Stimulated activated CD4-positive, alpha-beta T cell treated with anti-CD3 and anti-CD28 coated beads, Interleukin-1b, Interleukin-23, amount 100 ng/mL, for 48 hours (primary cell): ENCODE measurements at places on chromosomes 13 and 19.

DNA sequence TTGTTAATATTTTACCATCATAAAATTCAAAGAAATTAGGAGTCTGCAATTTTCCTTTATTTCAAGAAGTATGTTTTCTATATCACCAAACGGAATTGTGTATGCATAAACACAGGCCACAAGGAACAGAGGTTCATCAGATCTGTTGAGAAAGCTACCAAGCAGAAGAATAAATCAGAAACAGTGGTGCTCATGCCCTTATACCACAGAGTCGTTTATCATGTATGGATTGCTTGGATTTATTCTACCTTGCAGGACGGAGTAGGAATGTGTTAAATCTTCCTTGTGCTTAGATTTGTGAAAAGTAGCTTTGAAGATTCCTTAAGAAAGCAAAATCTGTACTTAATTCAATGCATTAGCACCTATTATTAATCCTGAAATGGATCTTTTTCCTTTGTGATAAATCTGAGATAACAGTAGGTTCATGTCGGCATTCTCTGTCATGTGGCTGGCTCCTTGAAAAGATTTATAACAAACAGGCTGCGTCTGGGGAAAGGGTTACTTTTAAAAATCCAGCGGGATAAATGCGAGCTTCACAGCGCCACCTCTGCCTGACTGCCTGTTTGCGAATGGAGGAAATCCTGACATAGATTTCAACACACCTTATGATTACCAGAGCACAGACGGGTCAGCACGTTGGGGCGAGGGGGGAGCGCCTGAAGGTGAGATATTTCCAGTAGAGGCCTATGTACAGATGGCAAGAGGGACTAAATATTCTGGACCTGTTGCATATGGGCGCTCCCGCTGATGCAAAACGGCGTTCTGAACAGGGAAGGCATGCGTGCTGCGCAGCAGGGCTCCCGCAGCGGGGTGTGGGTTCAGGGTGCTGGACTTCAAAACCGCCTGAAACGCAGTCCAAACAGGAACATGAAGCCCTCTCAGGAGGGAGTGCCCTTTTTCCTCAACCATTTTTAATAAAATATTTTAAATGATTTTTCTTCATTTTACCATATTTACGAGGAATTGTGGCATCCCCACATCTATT is 445.5 kb upstream of the SGCG start:
- no peak for DNase-seq

DNA sequence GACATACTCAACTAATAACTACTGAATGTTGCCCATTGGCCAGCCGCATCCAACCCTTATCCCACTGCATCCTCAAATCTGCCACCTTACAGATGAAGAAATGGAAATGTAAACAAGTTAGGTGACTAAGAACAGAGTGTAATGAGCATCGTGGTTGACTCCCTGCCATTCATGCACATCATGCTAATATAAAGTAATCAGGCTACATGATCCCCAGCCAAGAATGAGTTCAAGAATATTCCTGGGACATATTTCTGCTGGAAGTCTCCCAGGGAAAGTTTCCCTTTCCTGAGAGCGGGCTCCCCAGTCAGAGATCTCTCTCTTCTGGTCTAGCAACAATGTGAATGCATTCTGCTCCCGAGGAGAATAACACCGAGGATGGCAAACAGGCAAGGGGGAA is 55.9 kb upstream of the SERP2 start:
- DNase-seq: no peak

GRCh38 chr19:38499532-38499931 is 66.0 kb downstream of the RYR1 start:
- no peak for DNase-seq

GRCh38 chr19:1690699-1691307 is 38.4 kb upstream of the TCF3 start:
- DNase-seq: peak; percentile 35

DNA sequence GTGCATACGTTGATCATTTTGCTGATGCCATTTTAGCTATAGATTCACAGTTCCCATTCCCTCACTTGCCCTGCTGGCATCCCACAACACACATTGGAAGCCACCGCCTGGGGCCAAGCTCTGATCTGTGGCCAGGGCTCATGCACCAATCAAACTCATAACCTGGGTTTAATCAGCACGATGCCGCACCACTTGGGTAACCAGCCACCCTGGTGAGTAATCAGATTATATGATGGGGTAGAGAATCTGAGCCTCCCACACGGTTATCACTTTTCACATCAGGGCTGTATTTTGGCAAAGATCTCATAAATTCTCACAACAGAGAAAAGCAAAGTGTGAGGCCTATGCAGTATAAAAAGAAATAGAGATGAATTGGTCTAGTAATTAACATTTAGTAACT is 66.0 kb upstream of the TNFRSF19 start:
- DNase-seq: no peak

DNA sequence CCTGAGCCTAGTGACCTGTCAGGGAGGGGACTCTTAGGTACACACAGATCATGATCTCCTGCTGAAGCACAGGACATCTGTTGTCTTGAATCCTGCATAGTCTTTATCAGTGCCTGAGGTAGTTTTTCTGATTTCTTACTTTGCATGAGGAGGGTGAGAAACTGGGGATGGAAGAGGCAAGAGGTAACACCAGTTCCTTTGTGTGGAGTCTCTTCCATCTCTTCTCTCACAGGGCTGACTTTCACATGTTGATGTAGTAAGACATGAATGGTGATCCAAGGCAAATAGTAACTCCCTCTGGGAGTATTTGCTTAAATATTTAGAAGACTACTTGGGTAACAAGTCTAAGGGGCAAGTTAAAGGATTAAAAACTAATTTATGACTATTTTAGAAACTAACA is 9.5 kb downstream of the NBEA start:
- DNase-seq: no peak
